ENCODE measurements at places on chromosomes 1 and 21. TPM values are rescaled to one million over a fixed set of nuclear protein-coding genes. Genes with fewer than 3 reads are reported as not detected.

C4BPA gene
- not detected for total RNA-seq

SLC6A9 gene
- total RNA-seq: not detected

KDF1 gene
- 0.20 TPM for total RNA-seq

DNA sequence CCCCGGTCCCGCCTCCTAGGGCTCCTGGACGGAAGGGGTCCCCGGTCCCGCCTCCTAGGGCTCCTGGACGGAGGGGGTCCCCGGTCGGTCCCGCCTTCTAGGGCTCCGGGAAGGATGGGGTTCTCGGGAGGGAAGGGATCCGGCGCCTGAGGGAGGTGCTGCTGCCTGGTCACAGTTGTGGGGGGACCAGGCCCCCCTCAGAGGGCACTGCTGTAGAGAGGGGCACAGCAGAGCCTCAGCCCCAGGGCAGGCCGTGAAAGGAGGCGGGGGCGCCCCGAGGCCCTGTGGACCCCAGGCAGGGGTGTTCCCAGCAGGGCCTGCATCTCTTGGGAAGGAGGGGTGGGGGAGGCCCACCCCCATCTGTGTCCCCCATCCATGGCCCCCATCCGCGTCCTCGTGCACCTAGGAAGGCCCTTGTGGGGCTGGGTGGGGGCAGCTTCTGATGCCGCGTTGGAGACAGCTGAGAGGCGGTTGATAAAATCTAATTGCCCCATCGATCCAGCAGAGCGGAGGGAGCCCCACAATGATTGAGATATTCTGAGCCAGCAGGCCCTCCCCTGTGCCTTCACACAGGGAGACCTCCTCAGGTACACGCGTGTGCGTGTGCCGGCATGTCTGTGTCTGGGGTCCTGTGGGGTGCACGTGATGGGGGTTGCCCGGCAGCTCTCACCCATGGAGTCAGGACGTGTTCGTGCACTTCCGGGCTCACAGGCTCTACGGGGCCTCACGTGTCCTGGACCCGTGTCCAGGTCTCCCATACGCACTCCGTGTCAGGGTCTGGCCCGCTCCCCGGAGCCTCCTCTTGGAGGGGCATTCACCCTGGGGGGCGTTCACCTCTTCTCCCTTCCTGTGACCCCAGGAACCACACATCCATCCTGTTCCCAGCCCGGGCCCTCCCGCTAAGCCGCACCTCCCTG lies 12.9 kb downstream of the SAMD11 start:
- no peak for DNase-seq

DNA sequence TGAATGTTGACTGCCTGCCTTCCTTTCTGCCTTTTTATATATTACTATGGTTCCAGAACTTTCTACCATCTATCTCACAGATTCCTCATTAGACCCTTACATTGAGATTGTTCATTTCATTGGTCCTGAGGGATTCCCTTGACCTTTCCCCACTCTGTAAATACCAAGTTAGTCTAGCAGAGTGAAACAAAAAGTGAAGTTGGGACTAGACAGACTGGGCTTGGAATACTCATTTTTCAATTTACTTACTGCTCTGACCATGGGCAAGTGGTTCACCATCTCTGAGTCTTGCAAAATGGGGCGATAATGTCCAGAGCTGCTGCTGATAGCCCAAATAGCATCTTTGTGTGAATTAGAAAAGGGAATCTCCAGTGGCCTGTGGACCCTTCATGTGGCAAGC lies 38.8 kb downstream of the XCL2 start:
- DNase-seq: no peak

DNA sequence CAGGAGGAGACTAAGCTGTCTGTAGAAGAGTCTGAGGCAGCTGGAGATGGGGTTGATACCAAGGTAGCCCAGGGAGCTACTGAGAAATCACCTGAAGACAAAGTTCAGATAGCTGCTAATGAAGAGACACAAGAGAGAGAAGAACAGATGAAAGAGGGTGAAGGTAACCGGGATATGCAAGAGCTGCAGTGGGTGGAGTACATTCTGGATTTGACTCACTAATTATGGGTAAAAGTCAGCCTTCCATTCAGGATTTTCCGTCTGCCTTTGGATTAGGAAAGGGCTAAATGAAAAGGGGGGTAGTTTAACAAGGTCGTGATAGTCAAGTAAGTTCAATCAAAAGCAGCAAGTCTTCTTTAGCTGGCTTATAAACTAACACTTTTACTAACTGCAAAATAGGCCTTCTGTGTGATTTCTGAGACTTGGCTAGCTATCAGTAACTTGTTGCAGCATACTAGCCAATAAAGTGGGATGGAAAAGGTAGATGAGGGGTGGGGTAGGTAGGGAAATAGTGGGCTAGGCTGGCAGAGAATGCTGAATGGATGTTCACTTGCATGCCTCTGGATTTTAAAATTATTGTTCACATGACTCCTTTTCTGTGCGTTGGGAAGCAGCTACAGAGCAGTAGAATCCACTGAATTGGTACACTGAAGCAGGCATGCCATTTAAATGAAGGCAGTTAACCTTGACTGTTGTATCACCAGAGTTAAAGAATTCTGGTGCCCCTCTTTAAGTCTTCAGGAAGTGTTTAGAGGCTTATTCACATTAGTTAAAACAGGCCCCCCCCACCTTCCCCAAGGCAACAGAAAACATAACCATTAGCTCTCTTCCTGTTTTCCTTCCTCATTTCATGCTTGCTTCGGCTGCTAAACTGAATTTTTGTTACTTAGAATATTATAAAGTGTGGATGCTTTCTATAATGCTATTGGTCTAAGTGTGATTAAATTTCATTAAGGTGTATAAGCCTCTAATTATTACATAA lies 15.4 kb downstream of the CCDC17 start:
- no peak for DNase-seq

DNA sequence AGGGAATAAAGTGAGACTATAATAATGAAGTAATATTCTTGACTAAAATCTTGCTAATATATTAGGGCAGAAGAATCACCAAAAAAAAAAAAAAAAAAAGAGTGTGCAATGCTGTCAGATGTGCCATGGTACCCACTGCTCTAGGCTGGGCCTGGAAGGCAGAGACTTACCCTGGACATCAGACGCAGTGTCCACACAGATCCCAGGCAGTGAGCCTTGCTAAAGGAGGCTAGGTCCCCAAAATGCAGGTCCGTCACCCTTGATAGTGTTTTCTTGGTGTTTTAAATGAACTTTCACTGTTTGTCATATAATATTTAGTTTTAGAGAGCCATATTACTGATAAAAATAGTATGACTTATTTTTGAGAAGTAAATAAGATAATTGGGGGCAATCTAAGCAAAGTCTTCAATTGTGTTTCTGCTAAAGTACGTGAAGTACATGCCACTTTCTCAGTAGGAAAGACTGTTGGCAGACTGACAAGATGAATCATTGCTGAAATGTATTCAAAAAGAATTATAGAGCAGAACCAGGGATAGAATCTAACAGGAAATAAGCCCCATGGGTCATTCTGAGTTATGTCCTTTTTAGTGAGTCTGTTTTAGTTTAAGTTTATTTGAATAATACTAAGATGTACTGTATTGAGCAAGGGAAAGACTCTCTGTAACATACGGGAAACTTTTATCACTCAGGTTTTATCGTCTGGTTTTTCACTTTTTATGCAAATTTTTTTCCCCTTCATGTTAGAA lies 74.6 kb upstream of the PDC start:
- no peak for DNase-seq

- DNase-seq: no peak
These were observed 5.8 kb upstream of the IL24 start for GRCh38 chr1:206891412-206891811.

- DNase-seq: no peak
These were observed 66.2 kb downstream of the TTLL7 start for GRCh38 chr1:83932693-83933092.
